HFFc6 (cell line): ENCODE measurements at places on chromosomes 2 and 18.

DNA sequence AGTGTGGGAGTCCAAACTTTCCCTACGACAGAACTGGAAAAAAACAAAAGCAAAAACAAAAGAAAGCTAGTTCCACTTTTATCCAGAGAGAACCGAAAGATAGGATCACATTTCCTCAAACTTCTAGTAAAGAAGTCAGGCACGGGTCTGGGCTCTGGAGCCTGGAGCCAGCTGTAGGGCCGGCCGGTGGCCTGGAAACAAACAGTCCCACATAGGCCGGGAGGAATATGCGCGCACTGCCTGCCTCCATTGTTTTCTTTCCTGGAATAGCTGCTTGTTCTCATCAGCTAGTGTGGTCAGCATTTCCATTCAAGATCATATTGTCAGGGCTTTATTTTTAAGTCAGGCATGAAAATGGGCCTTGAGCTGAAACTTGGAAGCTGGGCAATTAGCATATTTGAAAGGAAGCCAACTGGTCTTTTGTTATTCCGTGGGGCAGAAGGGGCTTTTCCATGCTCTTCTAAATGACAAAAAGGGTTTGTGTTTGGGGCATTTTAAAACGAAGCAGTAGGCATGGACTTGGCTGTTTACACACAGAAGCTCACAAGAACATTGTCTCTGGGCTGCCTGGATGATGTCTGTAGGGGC, 58.7 kb upstream of the RFX8 start:
- no peak for DNase-seq

DNA sequence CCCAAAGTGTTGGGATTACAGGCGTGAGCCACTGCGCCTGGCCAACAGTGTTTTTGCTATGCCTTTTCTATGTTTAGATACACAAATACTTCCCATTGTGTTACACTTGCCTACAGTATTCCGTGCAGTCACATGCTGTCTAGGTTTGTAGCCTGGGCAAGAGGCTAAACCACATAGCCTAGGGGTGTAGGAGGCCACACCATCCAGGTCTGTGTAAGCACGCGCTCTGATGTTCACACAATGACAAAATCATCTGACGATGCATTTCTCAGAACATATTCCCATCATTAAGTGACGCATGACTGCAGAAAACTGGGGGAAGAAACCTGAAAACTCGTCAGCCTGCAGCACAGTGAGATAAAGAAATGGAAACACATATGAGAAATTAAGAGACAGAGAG, 46.1 kb upstream of the TWIST2 start:
- no peak for DNase-seq

GRCh38 chr18:56267334-56267733, 371.1 kb downstream of the TXNL1 start:
- DNase-seq, result no peak

GRCh38 chr2:43107679-43108078, 118.7 kb downstream of the ZFP36L2 start:
- DNase-seq, result no peak

- no peak for DNase-seq
Measured at GRCh38 chr2:1045109-1045508, 94.5 kb downstream of the SNTG2 start.

DNA sequence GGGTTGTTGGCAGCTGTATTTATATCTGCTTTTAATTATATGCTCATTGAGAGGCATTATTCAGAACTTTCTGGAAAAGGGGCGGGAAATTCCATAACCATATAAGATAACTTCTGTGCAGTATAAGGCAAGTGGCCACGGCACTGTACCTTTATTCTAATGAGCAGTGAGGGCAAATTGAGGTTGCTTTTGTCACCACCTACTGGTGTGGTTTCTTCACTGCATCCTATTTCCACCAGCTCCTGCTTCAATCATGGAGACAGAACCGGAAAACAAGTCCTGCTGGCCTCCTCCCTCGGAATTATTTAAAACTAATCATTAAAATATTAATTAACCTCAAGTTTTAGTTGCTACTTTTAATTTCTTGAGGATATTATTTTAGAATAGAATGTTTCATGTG, 759.4 kb downstream of the CBLN2 start:
- no peak for DNase-seq

DNA sequence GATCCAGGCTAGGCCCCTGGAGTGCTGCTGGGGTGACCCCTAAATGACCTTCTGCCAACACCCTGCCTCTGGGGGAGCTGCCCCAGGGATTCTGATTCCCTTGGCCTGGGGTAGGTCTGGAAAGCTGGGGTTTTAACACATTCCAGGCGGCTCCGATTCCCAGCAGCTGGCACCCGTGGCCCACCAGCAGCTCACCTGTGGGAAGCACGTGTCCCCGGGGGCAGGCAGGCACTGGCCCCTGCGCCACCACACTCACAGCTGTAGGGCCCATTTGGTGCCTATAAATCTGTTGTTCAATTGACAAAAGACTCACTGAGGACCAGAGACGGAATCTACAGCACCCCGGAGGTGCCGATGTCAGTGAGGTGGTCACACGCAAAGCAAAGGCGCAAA, 4.1 kb upstream of the KLHL30 start:
- DNase-seq, result no peak

DNA sequence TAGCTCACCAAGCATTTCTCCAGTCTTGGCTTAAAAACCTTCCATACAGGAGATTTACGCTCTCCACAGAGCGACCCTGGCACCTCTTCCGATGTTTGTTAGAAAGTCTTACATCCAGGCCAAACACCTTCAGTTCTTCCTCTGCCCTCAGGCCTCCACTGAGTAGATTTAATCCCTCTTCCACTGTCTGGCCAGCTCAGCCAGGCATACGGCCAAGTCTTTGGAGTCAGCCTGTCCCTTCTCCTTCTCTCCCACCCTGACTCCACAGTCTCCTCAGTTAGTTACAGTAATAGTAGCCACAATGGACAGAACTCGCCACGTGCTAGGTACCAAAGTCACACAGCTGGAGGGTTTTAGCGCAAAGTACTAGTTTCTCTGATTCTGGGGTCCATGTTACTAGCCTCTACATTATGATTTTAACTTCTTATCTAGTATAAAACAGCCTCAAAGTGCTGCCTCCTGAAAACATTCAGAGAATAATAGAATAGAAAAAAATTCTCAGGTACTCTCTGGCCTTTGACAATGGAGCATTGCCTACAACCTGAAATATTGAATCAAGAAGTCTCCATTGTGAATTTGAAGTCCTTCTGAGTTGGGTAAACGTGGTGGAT, 39.5 kb downstream of the THNSL2 start:
- no peak for DNase-seq

DNA sequence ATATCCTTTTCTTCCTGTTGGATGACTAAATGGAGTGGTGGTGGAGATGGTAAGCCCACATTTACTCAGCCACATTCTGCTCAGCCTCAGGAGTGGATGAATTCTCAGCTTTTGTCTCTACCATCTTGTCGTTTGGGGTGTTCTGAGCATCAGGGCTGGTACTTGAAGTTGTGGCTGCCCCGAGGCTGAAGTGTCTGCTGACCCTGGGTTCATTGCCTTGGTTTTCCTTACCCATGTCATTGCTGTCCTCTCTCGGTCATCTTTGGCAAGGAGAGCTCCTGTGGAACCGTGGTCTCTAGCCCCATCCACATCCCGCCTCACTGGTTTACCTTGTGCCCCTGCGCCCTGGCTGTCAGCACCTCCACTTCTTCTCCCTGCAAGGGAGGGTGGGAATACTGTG, 71.9 kb downstream of the GPR39 start:
- DNase-seq, result no peak

DNA sequence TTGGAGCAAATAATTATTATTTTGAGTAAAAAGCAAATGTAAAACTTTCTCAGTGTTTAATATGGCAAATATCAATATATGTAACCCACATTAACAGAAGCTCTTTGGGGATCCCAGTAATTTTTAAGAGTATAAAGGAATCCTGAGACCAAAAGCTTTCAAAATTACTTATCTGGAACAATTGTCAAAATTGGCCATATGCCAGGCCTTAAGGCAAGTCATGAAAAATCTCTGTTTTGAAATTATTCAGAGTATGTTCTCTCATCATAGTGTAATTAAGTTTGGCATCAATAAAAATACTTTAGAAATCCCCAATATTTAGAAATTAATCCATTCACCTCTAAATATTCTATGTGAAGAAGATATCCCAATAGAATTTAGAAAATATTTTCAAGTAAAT, 225.3 kb upstream of the ARL4C start:
- no peak for DNase-seq

DNA sequence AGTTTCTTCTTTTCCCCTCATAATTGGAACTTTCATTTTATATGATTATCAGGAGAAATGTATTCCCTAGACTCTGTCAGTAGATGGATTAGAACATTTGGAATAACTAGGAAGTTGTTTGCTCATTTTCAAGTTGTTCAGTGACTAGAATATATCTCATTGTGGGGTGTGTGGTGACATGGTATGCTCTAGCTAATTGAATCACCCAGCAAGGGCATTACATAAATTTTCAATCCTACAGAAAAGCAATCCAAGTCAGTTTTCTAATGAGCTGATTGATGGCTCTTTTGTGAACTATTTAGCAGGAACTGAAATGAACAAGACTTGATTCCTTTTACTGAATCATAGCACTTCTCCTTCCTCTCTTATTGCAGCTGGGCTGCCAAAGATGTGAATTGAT, 461.4 kb downstream of the TGIF1 start:
- DNase-seq, result no peak

DNA sequence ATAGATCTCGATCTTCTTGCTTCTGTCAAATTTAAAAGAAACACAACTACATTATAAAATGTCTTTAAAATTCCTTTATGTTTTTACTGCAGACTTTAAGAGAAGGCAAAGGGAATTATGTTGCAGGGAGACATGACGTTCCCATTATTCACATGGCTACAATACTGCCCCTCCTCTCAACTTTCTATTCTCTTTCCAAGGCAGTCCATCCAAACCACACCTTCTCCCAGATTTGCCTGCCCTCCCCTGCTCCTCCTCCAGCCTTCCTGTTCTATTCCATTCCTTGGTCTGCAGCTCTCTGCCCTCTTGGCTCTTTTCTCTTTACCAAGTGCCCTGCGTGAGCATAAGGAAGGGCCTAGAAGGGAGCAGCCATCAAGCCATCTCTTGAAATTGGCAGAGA, 61.3 kb downstream of the NABP1 start:
- no peak for DNase-seq

DNA sequence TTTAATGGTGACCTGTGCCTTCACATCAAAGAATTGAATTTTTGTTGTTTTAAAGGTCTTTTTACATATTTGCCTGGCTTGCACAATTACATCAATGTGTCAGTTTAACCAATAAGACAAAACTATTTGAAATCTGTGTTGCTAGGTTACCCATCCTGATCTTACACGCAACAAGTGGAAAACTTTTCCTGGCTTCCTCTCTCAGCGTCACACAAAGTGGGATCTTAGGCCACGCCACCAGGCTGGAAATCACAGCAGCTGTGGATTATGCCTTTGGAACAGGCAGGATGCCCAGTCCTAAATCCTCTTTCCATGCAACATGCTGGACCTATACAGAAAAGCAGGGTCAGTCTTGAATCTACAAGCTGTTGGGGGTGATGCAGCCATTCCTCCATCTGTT, 298.2 kb upstream of the HNRNPA3 start:
- no peak for DNase-seq

- no peak for DNase-seq
Measured at GRCh38 chr2:126788652-126789051, 110.0 kb upstream of the TEX51 start.

DNA sequence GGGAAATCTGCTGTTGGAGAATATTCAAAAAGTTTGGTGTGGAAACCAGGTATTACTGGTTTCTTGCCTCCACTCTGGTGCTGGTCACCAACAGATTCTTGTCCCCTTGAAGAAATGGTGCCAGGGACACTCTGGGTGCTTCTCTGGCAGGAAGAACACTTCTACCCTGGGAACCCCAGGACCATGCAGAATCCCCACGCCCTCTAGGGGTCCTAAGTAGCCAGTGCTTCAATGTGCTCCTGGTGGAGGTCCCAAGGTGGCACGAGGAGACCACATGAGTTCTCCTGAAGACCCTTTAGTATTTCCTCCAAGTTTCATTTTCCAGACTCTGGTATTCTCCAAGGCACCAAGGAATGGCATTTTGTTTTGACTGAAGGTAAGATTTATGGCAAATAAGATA, 380.6 kb downstream of the TSN start:
- DNase-seq, result no peak

- no peak for DNase-seq
Measured at GRCh38 chr2:231709636-231709980, 1.3 kb downstream of the PTMA start.

- DNase-seq, result no peak
Measured at GRCh38 chr2:193701484-193701883, 1506.8 kb upstream of the TMEFF2 start.

- DNase-seq, result no peak
Measured at GRCh38 chr2:647003-647560, 30.1 kb downstream of the TMEM18 start.

- no peak for DNase-seq
Measured at GRCh38 chr2:179447839-179448447, 183.3 kb upstream of the SESTD1 start.
